Hair follicular keratinocyte (primary cell): ENCODE measurements at places on chromosomes 12 and 14. TPM values are rescaled to one million over a fixed set of nuclear protein-coding genes. Genes with fewer than 3 reads are reported as not detected.

TMEM179 gene
- total RNA-seq: not detected in 2 replicates

ADCY6 gene
- 5.7 and 11.2 TPM in 2 replicates for total RNA-seq

CEP128 gene
- total RNA-seq: 1.4 and 3.3 TPM in 2 replicates

TC2N gene
- total RNA-seq: 9.6 and 15.1 TPM in 2 replicates

NPFF gene
- total RNA-seq: not detected in 2 replicates

TSPAN19 gene
- 0.55 and 0.57 TPM in 2 replicates for total RNA-seq

GYS2 gene
- total RNA-seq: not detected in 2 replicates

SLCO1B1 gene
- not detected in 2 replicates for total RNA-seq

POTEG gene
- total RNA-seq: not detected in 2 replicates

OR6C65 gene
- not detected in 2 replicates for total RNA-seq

HOXC4 gene
- 4.1 and 4.4 TPM in 2 replicates for total RNA-seq

SYNDIG1L gene
- not detected in 2 replicates for total RNA-seq

ACOT6 gene
- total RNA-seq: not detected in 2 replicates

C12orf50 gene
- not detected in 2 replicates for total RNA-seq

PRICKLE1 gene
- total RNA-seq: 3.6 and 4.5 TPM in 2 replicates

GPR135 gene
- total RNA-seq: 0.15 and 0.23 TPM in 2 replicates

DBX2 gene
- not detected in 2 replicates for total RNA-seq
